ENCODE measurements at places on chromosomes 5 and 9. TPM values are rescaled to one million over a fixed set of nuclear protein-coding genes. Genes with fewer than 3 reads are reported as not detected.

The SMIM3 gene
- total RNA-seq: 11.1 TPM

The NR2F1 gene
- total RNA-seq: 0.34 TPM

The FGF10 gene
- 0.32 TPM for total RNA-seq

The IFNA7 gene
- not detected for total RNA-seq

The PCDHGB7 gene
- total RNA-seq: 10.7 TPM

The CNTLN gene
- total RNA-seq: 12.2 TPM

The AGTPBP1 gene
- total RNA-seq: 53.6 TPM

DNA sequence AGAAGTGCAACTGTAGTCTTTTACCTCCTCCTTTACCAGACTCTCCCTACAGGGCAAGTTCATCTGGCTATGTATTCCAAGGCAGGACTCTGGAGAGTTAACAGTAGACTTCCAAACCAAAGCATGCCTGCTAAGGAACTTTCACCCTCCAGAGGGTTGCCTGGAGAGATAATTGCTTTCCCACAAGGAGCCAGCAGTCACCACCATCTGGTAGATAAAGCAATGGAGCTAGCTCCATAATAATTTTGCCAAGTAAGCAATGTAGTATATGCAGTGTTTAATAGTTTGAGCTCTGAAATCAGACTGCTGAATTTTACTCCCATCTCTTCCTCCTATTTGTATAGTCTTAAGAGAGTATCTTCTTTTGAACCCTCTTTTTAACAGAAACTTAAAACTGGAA is 566.8 kb upstream of the PTGER4 start:
- DNase-seq: no peak

DNA sequence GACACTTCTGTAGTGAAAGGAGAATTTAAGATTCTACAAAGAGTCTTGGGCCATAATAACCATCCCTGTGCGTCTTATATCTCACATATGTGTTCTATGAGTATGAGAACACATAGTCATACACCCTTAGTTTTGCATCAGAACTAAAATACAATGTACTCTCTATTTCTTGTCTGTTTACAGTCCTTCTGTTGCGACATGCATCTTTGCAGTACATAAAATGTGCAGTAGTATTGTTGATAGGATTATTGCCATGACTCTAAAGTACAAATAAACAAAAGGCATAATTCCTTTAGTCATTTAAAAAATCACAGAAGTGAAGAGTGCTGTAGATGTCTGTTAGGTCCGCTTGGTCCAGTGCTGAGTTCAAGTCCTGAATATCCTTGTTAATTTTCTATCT is 201.9 kb downstream of the NR3C1 start:
- DNase-seq: no peak

DNA sequence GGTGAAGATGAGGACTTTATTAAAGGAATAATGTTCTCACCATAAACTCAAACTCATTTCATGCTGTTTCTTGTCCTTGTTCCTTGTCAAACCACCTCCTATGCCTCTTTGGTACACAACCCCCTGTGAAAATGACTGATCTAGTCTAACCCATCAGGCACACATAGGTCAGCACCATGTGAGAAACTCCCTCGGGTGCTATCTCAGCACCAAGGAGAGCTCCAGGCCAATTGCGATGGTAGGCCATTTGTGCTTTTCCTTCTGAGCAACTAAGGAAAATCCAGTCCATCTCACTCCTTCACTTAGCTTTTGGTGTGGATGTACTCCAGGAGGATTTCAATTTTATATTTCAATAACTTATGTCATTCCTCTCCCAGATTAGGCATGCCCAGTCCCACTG is 199.8 kb downstream of the ZNF608 start:
- DNase-seq: peak; percentile 28

DNA sequence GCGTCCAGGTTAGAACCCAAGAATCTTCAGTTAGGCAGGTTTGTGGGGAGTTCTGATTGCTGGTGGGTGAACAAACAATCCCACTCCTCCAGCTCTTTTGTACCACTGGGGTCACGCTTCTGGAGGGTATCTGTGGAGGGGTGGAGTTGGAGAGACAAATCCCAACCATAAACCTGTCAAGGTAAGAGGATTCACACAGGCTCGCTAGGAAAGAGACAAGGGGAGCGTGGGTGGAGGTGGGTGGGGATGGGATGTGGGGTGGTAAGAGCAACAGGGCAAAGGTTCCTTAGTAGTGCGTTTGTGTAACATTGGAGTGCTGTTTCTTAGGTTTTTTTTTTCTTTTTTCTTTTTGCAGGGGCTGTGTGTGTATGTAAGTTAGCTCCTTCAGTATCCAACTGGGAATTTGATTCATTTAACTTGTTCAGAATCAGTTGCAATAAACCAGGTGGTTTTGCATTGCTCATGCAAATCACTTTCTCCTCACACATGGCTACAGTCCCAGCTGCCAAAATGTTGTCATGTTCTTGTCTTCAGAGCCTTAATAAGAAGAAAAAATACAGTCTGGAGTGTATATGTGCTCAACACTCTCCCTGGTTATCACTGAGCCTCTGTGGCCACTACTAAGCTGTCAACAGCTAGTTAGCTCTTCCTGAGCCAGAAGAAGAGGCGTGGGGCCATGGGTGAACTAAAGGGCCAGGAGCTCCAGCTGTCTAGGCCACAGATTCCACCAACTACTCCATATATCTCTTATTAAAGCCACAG is 164.0 kb upstream of the RAD23B start:
- DNase-seq: no peak

DNA sequence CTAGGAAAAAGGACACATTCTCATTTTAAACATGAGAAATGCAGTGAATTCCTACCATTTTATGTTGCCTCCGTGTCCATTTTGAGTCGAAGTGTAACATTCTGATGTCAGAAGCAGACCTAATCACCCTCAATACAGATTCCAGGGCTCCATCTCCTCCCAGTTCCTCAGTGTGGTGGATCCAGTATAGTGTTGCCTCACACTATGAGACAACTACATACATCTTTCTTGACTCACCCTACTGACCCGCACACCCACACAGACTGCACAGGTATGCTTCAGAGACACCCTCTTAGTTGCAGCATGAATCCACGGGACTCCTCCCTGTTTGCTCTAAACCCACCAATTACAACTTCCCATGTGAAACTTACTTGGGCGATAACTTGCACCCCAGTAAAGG is 564.9 kb downstream of the SEMA5A start:
- DNase-seq: no peak

DNA sequence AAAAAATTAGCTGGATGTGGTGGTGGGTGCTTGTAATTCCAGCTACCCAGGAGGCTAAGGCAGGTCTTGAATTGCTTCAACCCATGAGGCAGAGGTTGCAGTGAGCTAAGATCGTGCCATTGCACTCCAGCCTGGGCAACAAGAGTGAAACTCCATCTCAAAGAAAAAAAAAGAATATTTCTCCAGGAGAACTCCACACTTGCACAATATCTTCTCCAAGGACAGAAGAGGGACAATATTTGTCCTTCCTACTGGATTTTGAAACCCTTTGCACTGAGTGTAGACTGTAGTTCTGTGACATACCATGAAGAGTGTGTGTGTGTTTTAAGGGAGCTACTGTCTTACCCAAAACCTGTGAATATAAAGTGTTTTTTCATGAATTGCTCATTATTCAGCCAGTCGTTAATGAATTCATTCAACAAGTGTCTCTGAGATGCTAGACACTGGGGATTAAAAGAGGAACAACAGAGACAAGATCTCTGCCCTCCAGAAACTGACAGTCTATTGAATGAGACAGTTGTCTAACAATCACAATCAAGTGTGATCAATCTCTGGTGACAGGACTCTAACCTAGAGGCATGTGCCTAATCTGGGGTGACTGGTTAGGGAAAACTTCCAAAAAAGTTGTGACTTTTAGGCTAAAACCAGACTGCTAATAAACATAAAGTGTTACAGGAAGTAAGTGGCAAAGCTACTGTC is 9.8 kb upstream of the UBE2D2 start:
- DNase-seq: no peak

- DNase-seq: no peak
Measured at GRCh38 chr5:89951876-89952275, 457.7 kb downstream of the CETN3 start.

- DNase-seq: no peak
Measured at GRCh38 chr9:20604562-20604961, 17.7 kb downstream of the MLLT3 start.

- DNase-seq: no peak
Measured at GRCh38 chr5:116703328-116703727, 128.7 kb upstream of the SEMA6A start.

DNA sequence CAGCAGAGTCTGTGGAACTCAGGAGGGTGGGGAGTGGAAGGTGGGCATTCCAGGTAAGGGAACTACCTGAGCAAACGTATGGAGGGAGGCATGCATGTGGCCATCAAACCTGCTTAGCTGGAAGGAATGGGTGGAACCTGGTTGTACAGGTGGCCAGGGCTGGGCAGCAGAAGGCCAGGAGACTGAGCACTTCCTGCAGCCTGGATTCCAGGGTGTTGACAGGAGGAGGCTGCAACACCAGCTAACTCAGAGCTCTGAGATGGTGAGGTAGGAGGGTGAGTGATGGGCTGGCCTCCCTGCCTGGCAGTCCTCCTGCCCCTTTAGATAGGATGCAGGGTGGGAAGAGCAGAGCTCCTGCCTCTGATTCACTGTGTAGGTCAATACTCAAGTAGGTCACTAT is 92.5 kb upstream of the CPEB4 start:
- DNase-seq: no peak

GRCh38 chr5:27083449-27084415 is 45.3 kb upstream of the CDH9 start:
- DNase-seq: no peak

GRCh38 chr9:131727795-131728545 is 11.9 kb downstream of the RAPGEF1 start:
- no peak for DNase-seq

- DNase-seq: no peak
Measured at GRCh38 chr9:99433095-99433494, 211.0 kb downstream of the SEC61B start.

DNA sequence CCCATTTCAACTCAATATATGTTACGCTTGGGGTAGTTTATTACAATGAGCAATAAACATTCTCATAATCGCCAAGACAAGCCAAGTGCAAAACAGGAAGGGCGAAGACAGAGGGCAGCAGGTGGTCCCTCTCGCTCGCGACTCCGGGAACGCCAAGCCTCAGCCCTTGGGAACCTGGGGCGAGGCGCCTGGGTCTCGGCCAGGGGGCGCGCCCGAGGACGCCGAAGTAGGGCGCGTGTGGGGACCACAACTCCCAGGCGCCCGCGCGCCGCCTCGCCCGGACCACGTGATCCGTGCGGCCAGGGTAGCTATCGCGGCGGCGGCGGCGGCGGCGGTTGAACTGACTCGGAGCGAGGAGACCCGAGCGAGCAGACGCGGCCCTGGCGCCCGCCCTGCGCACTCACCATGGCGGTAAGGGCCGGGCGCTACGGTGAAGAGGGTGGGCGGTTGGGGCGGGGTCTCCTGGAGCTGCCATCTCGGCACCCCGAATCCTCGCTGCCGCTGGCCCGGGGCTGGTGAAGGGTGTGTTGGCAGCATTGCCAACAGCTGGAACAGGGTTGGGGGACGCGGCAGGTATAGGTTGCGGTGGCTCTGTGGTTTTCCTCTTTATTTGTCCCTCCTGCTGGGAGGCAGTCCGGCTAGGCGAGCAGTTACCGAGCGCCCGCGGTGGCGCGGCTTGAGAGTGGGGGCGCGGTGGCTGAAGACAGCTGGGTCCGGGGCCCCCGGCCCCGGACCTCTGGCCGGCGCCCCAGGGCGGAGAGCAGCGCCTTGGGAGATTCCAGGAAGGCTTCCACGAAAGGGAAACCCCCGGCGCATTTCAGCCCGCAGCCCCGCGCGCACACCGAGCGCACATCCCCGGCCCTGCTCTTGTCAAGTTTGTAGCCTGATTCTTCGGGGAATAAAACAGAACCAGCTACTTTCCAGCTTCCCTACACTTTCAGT is at the start of gene SLC31A2:
SLC31A2 (plus strand) TSS at position 338 of the 942 bp plus-strand sequence; CDS start at position 406, 68 bp downstream.
- peak; percentile 93 for DNase-seq

DNA sequence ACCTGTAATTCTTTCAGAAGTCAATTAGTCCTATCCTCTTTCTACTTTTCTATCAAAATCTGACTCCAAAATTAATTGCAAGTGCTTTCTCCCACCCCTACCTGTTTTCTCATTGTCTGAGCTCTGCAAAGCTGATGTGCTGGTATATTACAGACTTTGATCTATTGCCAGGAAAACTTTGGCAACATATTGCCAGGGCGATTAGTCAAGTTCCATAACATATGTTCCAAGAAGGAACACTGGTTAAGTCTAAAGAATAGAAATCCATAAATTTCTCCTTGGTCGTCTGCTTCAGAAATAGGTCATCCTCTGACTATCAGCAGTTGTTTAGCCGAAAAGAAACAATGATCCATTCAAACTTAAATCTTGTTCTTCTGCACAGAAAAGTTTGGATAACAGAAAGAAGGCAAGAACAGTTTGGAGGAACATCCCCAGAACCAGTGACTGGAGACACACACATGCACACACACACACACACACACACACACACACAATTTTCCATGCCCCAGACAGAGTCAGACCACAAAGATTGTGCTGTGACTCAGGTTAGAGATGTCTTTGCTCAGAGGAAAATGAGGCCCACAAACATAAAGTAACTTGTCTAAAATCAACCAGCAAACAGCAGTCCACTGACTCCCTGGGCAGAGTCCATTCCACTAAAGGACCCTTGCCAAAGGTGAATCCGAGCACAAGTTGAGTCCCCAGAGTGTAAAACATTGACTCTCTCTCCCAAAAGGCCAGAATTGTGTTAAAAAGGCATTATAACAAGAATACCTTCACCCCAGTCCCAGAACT is 202.1 kb downstream of the DEPDC1B start:
- no peak for DNase-seq

GRCh38 chr5:116415182-116415581 is 159.4 kb downstream of the SEMA6A start:
- no peak for DNase-seq

DNA sequence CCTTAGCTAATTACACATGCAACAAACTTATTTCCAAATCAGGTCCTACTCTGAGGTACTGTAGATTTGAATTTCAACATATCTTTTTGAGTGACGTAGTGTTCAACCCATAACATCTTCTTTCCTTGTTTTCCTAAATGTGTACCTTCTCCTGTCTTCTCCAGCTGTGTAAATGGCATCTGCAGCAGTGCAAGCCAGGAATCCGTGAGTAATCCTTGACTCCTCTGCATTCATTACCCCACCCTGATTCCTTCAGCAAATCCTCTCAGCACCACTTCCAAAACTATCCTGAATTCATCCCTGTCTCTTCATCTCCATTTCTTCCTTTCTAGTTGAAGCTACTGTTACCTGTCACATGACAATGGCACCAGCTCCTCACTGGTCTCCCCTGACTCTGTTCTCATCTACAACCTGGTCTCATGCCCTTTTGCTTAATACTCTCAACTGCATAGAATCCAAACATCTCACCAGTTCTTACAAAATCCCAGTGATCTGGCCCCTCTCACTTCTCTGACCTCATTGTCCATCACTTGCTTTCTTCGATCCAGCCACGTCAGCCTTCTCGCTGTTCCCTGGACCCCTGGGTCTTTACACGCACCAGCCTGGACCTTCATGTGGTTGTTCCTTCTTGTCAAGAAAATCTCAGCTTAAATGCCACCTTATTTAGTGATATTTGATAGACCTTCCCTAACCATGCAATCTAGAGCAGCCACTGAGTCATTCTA is 14.6 kb upstream of the TRAF1 start:
- DNase-seq: no peak

GRCh38 chr5:95861221-95861863 is 38.8 kb upstream of the GLRX start:
- no peak for DNase-seq

All from WTC11 (cell line).